ENCODE measurements at places on chromosomes 3 and 15.
A peak's percentile ranks its signal among the peaks of the same experiment; 100 is the strongest.

- DNase-seq, result no peak
Observed at GRCh38 chr3:49030321-49030720, 1.1 kb upstream of the IMPDH2 start.

DNA sequence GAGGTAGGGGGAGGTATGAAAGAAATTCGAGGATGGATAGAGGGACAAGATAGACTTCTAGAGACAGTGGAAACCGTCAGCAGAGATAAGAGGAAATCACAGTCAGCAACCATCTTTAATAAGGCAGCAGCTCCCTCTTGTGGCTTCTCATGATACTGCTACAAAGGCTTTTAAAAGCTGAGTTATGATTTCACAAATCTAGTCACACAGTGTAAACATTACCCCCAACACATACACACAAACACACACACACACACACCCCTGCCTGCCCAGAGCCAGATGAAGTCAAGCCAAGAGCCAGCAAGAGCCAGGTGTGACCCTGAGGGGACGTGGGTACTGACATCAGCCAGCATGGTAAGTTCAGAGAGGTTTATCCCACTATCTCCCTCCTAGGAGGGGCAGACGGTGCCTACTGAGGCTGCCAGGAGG lies 18.9 kb upstream of the TGM5 start:
- peak; percentile 38 for DNase-seq

DNA sequence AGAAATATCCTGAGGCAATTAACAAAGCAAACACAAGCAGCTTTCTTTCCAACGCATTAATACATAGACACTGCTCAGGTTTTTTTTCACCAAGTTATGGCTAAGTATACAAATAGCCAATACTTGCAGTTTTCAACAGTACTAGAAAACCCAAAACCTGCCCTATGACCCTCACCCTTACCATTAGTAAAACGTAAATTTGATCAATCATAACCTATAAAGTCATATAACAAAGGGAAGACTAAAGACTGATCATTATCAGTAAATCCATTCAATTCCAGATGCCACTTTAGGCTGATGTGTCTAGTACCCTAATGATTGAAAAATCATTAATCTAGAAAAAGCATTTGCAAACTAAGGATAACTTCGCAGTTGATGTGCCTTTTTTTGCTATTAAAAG lies 3.2 kb downstream of the SERP1 start:
- no peak for DNase-seq

DNA sequence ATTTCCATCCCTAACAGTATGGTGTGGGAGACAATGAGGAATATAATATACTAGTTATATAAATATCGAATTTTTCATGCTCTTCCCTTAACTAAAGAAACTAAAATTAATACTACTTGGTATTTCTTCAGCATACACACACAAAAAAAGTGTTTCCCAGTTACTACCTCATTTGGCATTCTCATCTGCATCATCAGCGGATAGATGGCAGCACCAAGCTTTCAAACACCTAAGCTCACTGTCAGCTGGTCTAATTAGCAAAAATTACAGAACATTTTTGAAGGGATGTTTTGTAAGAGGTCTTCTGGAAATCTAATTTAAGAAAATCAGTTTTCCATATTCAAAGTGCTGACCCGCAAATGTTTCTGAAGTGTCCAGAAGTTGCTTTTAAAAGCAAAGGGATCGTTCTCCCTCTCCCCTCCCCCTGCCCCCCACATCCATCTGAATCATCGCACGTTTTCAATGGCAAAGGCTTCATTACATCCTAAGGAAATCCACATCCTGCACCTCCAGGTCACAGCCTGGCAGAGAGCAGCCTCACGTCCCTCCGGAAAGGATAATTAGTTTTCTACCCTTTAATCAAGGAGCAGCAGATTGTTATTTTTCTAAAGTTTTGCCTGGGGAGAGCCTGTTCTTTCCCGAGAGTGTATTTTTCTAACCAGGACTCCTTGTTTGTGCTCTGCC lies 86.1 kb upstream of the SPATA12 start:
- DNase-seq, result no peak

- no peak for DNase-seq
Observed at GRCh38 chr3:46895761-46896160, 18.2 kb downstream of the PTH1R start.

DNA sequence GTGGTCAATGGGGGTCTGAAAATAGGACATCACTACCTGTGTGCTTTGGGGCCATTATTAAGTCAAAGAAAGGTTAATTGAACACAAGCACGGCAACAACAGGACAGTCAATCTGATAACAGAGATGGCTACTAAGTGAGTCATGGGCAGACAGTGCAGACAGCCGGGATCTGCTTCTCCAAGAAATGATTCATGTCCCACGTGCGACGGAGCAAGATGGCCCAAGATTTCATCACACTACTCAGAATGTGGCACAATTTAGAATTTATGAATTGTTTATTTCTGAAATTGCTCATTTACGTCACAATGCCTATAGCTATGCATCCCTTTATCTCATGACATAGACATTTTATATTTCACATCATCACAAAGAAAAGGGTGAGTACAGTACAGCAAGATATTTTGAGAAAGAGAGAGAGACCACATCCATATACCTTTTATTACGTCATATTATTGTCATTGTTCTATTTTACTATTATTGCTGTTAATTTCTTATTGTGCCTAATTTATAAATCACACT lies 770.6 kb upstream of the NR2F2 start:
- DNase-seq, result no peak

- DNase-seq, result no peak
Observed at GRCh38 chr15:24858737-24859601, 95.8 kb upstream of the SNRPN start.

DNA sequence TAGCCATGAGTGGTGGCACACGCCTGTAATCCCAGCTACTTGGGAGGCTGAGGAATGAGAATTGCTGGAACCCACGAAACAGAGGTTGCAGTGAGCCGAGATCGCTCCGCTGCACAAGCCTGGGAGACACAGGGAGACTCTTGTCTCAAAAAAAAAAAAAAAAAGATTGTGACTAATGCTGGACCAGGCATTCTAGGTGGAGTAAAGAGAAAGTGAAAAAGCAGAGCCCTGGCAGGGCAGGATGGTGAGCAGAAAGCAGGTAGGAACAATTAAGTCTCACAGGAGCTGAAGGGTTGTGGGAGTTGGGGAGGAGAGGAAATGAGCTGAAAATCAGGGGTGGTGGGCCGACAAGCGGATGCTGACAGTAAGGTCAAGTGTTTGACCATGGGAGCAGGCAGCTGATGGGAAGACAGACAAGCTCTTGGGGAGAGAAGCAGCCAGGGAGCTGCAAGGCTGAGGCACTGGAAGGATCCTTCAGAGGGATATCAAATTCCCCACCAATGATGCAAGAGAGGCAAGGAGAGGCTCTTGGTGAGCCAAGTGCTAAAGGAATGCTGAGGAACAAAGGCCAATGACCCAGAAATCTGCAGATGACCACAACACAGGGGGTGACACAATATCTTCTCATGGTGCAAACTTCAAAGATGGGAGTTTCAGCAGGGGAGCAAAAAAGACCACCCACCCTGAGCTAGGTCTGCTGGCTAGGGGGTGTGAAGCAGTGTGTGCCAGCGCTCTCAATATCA lies 251.1 kb downstream of the ULK4 start:
- DNase-seq, result no peak

DNA sequence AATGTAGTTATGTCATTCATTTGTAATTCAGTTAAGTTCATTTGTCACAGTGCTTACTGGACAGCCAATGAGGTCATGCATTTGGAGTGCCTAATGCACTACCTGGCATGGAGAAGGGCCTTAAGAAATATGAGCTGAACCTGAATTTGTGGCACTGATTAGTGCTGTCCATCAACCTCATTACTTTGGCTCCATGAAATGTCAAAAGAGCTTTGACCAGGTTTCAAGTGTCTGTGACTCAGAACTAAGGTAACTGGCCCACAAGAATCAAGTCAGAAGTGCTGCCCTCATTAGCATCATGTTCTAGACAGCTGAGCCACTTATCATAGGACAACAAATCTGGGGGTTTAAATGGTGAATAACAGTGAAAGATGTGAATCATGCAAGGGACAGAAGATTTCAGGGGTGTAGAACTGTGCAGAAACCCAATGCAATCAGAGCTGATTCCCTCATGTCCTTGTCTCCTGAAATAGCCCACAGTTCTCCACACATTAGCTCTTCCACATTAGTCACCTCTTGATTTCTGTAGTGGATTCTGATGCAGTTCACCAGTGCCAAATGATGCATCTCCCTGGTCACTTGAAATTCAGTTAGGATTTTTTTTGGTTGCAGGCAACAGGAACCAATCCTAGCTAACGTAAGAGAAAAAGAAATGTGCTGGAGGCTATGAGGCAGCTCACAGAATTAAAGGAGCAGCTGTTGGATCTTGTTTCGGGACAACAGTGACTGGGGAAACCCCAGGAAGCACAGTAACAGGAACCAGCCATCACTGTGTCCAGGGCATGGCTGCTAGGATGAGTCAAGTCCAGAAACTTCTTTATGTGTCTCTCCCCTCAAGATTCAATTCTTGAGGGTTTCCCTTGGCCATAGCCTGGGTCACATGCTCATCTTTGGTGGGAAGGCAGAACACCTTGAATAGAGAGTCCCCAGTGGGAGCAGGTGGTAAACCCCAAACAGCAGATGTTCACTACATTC lies 38.7 kb downstream of the CHST2 start:
- no peak for DNase-seq

- DNase-seq, result no peak
Observed at GRCh38 chr3:17038900-17039553, 154.3 kb downstream of the PLCL2 start.

DNA sequence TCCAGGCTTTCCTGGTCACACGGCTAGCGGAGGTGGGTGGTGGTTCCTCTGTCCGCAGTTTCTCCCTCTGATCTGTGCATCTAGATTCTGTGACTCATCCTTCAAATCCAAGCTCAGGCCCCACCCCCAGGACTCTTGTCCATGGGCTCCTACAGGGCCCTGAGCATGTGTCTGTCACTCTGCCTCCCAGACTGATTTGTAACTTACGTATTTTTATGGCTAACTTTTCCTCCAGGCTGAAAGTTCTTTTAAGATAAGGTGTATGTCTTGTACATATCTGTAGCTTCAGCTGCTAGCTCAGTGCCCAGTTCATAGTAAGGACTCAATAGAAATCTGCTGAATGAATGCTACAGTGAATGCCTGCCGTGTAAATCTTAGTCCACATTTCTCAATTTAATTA lies 8.0 kb downstream of the ESYT3 start:
- no peak for DNase-seq

- DNase-seq, result no peak
Observed at GRCh38 chr15:68713874-68714273, 106.8 kb downstream of the ANP32A start.

GRCh38 chr15:80948651-80949292 lies 40.8 kb downstream of the MESD start:
- DNase-seq, result no peak

- DNase-seq, result no peak
Observed at GRCh38 chr3:155192957-155193746, 100.3 kb downstream of the STRIT1 start.

DNA sequence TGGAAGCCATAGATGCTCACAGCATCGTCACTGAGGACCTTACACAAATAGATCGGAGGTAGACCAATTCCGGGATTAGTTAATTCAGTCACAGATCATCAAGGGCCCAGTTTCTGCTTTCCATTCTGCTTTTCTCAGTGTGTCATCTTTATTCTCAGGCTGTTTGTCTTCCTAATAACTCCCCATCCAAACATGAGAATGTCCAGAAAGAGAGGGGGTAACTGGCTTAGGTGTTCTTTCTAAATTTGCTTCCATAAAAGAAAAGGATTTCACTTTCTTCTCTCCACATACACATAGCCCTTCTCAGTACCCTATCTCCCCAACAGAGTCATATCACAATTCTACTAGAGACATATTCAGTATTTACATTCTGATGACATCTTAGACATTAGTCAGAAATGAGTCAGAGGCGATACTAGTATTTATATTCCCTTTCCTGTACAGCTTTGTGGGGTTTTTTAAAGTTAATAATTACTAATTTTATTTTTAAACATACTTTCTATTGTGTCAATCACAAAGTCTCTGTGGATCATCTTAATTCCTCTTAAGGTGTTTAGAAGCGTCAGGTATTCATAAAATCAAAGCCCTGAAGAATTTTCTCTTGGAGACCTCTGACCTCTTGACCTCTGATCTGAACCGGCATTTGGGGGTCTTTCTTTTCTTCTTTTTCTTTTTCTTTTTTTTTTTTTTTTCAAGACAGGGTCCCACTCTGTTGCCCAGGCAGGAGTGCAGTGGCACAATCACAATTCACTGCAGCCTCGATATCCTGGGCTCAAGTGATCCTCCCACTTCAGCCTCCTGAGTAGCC lies 24.3 kb upstream of the IL12A start:
- no peak for DNase-seq

- no peak for DNase-seq
Observed at GRCh38 chr3:100563652-100564211, 45.7 kb upstream of the ADGRG7 start.

GRCh38 chr15:31932576-31932975 lies 97.7 kb upstream of the CHRNA7 start:
- no peak for DNase-seq

DNA sequence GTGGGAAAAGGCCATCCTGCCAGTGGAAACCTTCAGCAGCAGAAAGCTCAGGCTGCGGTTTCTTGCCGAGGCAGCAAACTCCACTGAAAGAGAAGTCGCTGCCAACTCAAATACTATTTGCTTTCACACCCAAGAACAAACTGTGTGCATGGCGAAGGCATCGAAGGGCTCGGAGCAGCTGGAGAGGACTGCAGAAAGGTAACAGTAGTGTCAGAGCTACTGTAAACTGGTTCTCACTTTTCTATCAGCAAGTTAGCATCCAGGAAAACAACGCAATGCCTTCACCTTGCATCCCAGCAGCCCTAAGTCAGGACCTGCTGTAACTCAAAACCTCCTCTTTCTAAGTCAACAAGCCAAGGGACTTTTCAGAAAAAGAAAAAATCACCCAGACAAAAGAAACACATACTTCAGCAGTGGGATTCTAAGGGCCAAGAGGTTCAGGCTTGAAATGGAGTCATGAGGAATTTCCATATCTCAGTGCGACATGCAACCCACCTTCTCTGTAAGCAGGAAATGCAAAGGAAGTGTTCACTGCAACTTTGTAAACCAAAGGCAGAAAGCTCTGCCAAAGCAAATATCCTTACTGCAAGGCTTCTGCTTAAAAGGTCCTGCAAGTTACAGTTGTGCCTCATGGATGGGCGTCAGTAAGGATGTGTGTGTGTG lies 193.5 kb downstream of the FOXP1 start:
- DNase-seq, result peak; percentile 39

Data from CD4-positive, alpha-beta T cell treated with Interleukin-15 for 1 hour (primary cell).